Thoracic aorta (tissue), 2 donors: ENCODE measurements at places on chromosomes 2 and 18.

DNA sequence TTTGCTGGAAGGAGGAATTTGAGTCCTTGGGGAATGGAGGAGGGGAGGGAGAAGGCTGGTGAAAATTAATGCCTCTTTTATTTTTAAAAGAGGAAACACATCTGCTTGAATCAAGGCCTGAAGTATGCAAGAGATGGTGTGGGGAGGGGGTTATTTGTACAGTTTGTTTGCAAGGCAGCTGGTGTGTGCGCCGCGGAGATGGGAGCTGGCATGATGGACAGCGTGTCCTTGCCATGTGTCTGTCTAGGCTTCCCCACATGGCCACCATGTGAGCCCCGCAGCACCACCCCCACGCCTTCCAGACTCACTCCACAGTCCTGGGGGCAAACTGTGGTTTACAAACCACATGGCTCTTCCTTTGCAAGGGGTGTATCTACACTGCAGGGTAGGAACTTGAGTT lies 154.8 kb upstream of the APCDD1 start:
- H3K27me3 ChIP-seq: no peaks in the 10 kb centered on the region
- no peak overlapping the region for H3K27ac ChIP-seq
- no peaks in the 10 kb centered on the region for H3K4me1 ChIP-seq

DNA sequence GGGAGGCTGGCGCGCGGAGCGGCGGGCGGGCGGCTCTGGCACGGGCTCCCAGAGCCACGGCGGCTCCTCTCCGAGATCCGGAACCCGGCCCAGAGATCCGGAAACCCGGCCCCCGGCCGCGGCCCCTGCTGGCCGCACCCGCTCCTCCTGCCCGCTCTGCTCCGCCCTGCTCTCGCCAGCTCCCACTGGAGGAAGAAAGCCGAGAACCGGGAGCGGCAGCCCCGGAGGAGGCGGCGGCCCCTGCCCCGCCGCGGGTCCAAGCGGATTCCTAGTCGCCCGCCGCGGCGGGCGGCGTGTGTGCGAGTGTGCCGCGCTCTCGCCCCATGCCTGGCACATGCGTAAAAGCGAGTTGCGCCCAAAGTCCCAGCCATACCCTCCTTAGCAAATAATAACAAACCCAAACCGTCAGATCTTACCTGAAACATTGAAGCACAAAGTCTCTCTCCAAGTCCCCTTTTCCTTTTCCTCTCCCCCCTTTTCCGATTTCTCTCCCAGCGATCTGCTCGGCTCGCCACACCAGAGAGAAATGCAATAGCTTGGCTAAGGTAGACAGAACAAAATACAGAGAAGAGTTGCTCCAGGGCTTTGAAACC lies 108.7 kb upstream of the KCTD1 start:
- no peaks in the 10 kb centered on the region for H3K36me3 ChIP-seq
- peak overlapping the region; percentile 89 for H3K4me3 ChIP-seq
- H3K27ac ChIP-seq: peak overlapping the region; percentile 80
- peaks cover 2% of the 10 kb centered on the region for H3K4me1 ChIP-seq

GRCh38 chr2:114005110-114005783 lies 115.4 kb downstream of the ACTR3 start:
- no peaks in the 10 kb centered on the region for H3K4me1 ChIP-seq
- H3K36me3 ChIP-seq: no peaks in the 10 kb centered on the region
- no peak overlapping the region for H3K27ac ChIP-seq
- H3K27me3 ChIP-seq: no peaks in the 10 kb centered on the region
- DNase-seq: no peak

- no peak overlapping the region for H3K27ac ChIP-seq
- DNase-seq: no peak
- no peaks in the 10 kb centered on the region for H3K4me1 ChIP-seq
- H3K27me3 ChIP-seq: no peaks in the 10 kb centered on the region
- no peaks in the 10 kb centered on the region for H3K36me3 ChIP-seq
- H3K4me3 ChIP-seq: no peak overlapping the region
Observed at GRCh38 chr2:235478609-235479008, 15.2 kb upstream of the AGAP1 start.

DNA sequence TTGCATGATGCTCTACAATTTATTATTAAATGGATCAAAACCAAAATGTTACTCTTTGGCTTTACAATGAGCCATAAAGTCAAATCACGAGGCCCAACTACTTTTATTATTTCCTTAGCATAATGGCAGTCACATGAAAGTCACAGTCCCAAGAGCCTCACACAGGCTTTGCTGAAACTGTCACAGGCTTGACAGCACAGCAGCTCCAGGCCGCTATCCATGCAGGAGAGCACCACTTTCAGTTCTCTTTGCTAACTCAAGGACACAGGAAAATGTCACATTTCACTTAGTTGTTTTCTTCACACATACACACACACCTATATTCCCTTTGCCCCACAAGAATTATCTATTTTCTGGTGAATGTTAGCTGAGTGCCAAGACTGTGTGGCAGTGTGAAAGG lies 11.1 kb upstream of the MSGN1 start:
- no peaks in the 10 kb centered on the region for H3K36me3 ChIP-seq
- DNase-seq: no peak
- H3K27ac ChIP-seq: no peak overlapping the region
- no peaks in the 10 kb centered on the region for H3K4me1 ChIP-seq
- H3K4me3 ChIP-seq: no peak overlapping the region

DNA sequence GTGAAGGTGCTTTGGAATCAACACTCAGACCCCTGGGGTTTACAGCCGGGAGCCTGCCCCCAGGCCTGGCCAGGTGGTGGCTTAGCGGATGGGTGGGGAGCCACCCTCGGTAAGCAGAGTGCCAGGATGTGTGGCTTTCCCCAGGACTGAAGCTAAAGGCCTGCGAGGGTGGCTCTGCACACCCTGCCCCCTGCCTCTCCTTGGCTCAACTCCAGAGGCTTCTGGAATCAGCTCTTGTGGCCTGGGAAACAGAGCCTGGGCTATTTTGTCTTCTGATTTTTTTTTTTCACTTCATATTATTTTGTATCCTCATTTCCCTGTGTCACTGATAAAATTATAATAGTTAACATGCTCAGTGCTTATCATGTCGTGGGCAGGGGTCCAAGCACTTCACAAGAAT lies 79.8 kb downstream of the RHOB start:
- no peaks in the 10 kb centered on the region for H3K36me3 ChIP-seq
- no peak overlapping the region for H3K27ac ChIP-seq
- DNase-seq: no peak
- H3K27me3 ChIP-seq: no peaks in the 10 kb centered on the region
- H3K4me1 ChIP-seq: no peaks in the 10 kb centered on the region

- no peak overlapping the region for H3K4me3 ChIP-seq
- no peaks in the 10 kb centered on the region for H3K36me3 ChIP-seq
Observed at GRCh38 chr2:217162533-217162932, 302.7 kb upstream of the TNP1 start.

DNA sequence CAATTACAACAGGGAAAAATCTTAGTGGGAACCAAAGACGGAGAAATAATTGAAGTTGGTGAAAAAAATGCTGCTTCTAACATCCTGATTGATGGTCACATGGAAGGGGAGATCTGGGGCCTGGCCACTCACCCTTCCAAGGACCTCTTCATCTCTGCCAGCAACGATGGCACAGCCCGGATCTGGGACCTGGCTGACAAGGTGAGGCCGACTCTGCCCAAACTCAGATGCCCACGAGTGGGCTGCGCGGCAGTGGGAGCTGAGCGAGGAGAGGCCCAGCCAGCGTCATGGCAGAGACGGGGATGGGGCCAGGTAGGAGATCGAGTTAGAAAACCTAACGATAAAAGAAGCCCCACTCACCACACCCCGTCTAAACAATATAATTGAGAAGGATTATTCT lies 87.7 kb downstream of the RTN4 start:
- DNase-seq: no peak
- no peaks in the 10 kb centered on the region for H3K4me1 ChIP-seq
- no peaks in the 10 kb centered on the region for H3K27me3 ChIP-seq
- H3K36me3 ChIP-seq: no peaks in the 10 kb centered on the region
- no peak overlapping the region for H3K4me3 ChIP-seq

GRCh38 chr18:45415614-45416013 lies 199.7 kb upstream of the SLC14A2 start:
- DNase-seq: no peak
- H3K4me1 ChIP-seq: no peaks in the 10 kb centered on the region
- H3K27me3 ChIP-seq: no peaks in the 10 kb centered on the region
- H3K27ac ChIP-seq: no peak overlapping the region

GRCh38 chr2:189144700-189145211 lies 34.8 kb downstream of the COL5A2 start:
- DNase-seq: no peak
- no peak overlapping the region for H3K4me3 ChIP-seq
- peaks cover 49% of the 10 kb centered on the region for H3K4me1 ChIP-seq

DNA sequence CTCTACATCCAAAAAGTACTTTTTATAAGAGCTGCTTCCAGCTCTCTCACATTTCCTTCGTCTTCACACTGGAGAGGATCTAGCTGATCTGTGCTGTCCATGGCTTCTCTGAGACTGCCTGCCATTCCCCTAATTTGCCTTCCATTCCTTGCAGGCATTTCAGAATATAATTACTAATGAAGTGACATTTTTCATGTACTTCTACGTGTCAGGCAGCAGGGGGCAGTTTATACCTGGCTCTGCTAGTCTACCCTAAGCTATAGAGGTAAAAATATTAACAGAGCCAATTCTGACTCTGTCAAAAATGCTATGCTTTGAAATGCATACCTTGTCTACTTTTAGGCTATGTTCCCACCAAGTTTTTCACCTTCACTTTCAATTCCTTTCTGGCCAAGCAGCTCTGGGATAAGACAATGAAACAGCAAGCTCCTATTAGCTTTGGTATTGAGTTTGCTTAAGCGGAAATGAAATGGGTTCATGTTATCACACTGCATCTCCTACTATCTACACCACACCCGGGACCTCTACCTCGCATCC lies 81.9 kb downstream of the MEP1B start:
- no peak for DNase-seq
- H3K27me3 ChIP-seq: no peaks in the 10 kb centered on the region
- peaks cover 4% of the 10 kb centered on the region for H3K36me3 ChIP-seq
- peaks cover 4% of the 10 kb centered on the region for H3K4me1 ChIP-seq
- H3K4me3 ChIP-seq: no peak overlapping the region

DNA sequence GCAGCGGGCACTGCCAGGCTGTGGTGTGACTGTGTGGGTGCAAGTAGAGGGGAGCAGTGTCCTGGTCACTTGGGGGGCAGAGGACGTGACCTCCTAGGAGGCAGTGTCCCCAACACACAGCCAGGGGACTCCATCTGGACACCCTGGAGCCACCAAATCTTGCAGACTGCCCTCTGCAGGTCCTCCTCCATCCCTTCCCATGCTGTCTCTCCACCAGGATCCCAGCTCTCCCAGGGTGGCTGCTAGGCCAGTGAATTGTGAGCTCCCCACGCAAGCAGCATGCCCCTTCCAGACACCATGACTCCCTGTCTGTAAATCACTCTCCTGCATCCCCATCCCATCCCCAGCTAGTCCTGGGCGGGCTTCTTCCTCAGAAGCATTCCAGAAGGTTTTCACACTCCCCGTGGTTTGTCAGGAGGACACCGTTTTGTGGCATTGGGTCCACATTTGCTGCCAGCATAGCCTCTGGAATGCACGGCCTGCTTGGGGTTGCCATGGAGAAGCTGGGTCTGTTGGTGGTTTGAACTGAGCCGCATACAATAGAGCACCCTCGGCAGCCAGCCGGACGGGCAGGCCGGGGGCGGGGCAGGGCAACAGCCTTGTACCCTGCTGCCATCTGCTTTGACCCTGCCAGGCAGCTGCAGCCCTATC lies 210.7 kb downstream of the KLHL29 start:
- H3K4me1 ChIP-seq: peaks cover 24% of the 10 kb centered on the region
- H3K27ac ChIP-seq: no peak overlapping the region
- H3K36me3 ChIP-seq: no peaks in the 10 kb centered on the region
- DNase-seq: no peak

GRCh38 chr2:97808816-97809215 lies 95.4 kb downstream of the ZAP70 start:
- H3K4me1 ChIP-seq: no peaks in the 10 kb centered on the region
- H3K4me3 ChIP-seq: no peak overlapping the region
- DNase-seq: no peak
- H3K27ac ChIP-seq: no peak overlapping the region
- H3K27me3 ChIP-seq: no peaks in the 10 kb centered on the region

- H3K27ac ChIP-seq: no peak overlapping the region
- H3K4me3 ChIP-seq: no peak overlapping the region
- no peak for DNase-seq
- H3K4me1 ChIP-seq: no peaks in the 10 kb centered on the region
- no peaks in the 10 kb centered on the region for H3K27me3 ChIP-seq
- no peaks in the 10 kb centered on the region for H3K36me3 ChIP-seq
Observed at GRCh38 chr2:153417077-153417476, 61.5 kb downstream of the RPRM start.

- H3K36me3 ChIP-seq: no peaks in the 10 kb centered on the region
- H3K27me3 ChIP-seq: no peaks in the 10 kb centered on the region
- H3K4me3 ChIP-seq: no peak overlapping the region
Observed at GRCh38 chr2:53510401-53510800, 257.2 kb upstream of the CHAC2 start.

DNA sequence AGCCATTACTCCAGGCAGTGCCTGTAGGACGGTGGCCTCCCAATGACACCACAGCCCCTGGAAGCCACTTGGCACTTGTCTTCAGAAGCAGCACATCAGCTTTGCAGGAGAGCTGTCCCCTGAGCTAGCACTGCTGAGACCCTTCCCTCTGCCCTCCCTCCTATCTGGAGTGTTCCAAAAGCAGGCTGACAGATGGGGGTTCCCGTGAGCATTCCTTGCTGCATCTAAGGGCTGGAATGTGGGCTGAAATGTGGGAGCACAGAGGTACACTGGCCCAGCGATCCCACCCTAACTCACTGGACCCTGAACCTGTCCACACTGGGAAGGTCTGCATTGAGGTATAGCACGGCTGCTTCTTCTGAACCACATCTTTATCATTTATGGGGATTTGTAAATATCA lies 230.1 kb downstream of the ANAPC1 start:
- no peak overlapping the region for H3K4me3 ChIP-seq
- no peak overlapping the region for H3K27ac ChIP-seq
- no peaks in the 10 kb centered on the region for H3K27me3 ChIP-seq
- DNase-seq: no peak

- H3K4me1 ChIP-seq: no peaks in the 10 kb centered on the region
- H3K36me3 ChIP-seq: no peaks in the 10 kb centered on the region
- DNase-seq: no peak
- no peaks in the 10 kb centered on the region for H3K27me3 ChIP-seq
Observed at GRCh38 chr18:61448316-61448715, 115.1 kb downstream of the CDH20 start.

GRCh38 chr18:7116001-7116730 lies 1.4 kb downstream of the LAMA1 start:
- H3K27ac ChIP-seq: no peak overlapping the region
- DNase-seq: no peak
- no peaks in the 10 kb centered on the region for H3K36me3 ChIP-seq
- H3K4me1 ChIP-seq: peaks cover 10% of the 10 kb centered on the region
- H3K4me3 ChIP-seq: peak overlapping the region; percentile 72

GRCh38 chr2:31413025-31413424 lies 1.5 kb downstream of the XDH start:
- H3K27ac ChIP-seq: no peak overlapping the region
- H3K4me3 ChIP-seq: no peak overlapping the region
- H3K4me1 ChIP-seq: no peaks in the 10 kb centered on the region
- no peaks in the 10 kb centered on the region for H3K36me3 ChIP-seq
- no peak for DNase-seq

GRCh38 chr18:23631746-23632145 lies 31.0 kb downstream of the ANKRD29 start:
- no peaks in the 10 kb centered on the region for H3K4me1 ChIP-seq
- H3K27ac ChIP-seq: no peak overlapping the region
- DNase-seq: no peak
- no peak overlapping the region for H3K4me3 ChIP-seq
- H3K36me3 ChIP-seq: no peaks in the 10 kb centered on the region
- no peaks in the 10 kb centered on the region for H3K27me3 ChIP-seq
